ENCODE measurements at places on chromosomes 5 and 9. TPM values are rescaled to one million over a fixed set of nuclear protein-coding genes. Genes with fewer than 3 reads are reported as not detected.

GRCh38 chr9:34458959-34459340 is 345 bp downstream of the DNAI1 start:
- DNase-seq, result no peak
- no peaks in the 10 kb centered on the region for H3K36me3 ChIP-seq
- H3K27me3 ChIP-seq, result no peaks in the 10 kb centered on the region
- H3K27ac ChIP-seq, result no peak overlapping the region

DNA sequence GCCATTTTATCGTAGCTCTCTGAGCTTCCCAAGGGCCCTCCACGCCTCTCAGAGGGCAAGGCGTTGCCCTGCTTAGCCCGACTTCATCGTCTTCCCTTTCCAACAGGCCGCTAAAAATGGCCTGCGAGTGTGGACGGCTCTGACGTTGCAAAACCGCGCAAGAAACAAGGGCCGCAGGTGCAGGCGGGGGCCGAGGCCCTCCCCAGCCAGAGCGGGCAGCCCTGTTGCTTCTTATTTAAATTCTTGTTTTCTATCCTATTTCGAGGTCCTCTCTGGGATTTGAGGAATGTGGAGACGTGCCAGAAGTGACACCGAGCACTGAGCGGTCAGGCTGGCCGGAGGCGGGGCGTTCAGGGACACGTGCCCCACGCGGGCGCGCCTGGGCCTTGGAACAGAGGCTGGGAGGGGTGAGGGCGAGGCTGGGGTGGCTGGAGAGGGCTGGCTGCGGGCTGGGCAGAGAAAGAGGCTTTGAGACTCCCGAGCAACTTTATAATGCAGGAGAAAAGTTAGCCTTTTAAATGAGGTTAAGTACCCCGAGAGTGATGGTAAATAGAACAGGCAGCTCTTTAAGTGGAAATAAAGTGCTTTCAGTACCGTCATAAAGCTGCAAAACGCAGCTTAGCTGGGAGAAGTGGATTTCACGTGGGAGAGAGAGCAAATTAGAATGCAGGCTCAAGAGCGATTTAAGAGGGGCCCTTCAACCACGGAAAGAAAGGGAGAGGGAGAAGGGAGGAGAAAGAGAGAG is 243.6 kb downstream of the AUH start:
- peak; percentile 87 for DNase-seq
- peak overlapping the region; percentile 69 for H3K27ac ChIP-seq
- H3K4me3 ChIP-seq, result peak overlapping the region; percentile 48
- H3K27me3 ChIP-seq, result no peaks in the 10 kb centered on the region
- no peaks in the 10 kb centered on the region for H3K36me3 ChIP-seq

DNA sequence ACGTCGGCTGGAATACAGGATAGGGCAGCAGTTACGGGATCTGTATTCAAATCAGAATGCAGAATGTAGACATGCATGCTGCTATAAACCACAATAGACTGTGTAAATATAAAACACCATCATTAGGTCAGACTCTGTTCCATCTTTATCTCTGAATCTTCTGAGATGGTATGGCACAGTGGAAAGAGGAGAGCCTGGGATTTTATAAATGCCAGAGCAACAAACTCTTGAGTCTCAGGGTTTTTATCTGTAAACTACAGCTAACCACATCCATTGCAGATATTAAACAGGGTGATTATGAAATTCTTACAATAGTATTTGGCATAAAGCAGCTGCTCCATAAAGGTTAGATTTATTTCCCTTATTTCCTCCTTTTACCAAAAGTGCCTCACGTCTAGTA is 108.7 kb downstream of the ZDHHC21 start:
- H3K4me1 ChIP-seq, result no peaks in the 10 kb centered on the region
- no peaks in the 10 kb centered on the region for H3K36me3 ChIP-seq
- H3K4me3 ChIP-seq, result no peak overlapping the region
- no peak overlapping the region for H3K27ac ChIP-seq
- H3K27me3 ChIP-seq, result no peaks in the 10 kb centered on the region

The CCDC69 gene
- total RNA-seq, result 96.2 TPM

The LCP2 gene
- total RNA-seq, result 4.9 TPM

The ESM1 gene
- 0.41 TPM for total RNA-seq

All from heart right ventricle (tissue), 16 donors.